Activated naive CD4-positive, alpha-beta T cell treated with Interleukin-2 at 50 U/mL for 16 hours (primary cell): ENCODE measurements at places on chromosomes 4 and X.
A peak's percentile ranks its signal among the peaks of the same experiment; 100 is the strongest.

- DNase-seq: no peak
Measured at GRCh38 chr4:154973244-154974035, 192.4 kb downstream of the RBM46 start.

GRCh38 chr4:98828801-98829200 is 100.1 kb downstream of the EIF4E start:
- peak; percentile 25 for DNase-seq

DNA sequence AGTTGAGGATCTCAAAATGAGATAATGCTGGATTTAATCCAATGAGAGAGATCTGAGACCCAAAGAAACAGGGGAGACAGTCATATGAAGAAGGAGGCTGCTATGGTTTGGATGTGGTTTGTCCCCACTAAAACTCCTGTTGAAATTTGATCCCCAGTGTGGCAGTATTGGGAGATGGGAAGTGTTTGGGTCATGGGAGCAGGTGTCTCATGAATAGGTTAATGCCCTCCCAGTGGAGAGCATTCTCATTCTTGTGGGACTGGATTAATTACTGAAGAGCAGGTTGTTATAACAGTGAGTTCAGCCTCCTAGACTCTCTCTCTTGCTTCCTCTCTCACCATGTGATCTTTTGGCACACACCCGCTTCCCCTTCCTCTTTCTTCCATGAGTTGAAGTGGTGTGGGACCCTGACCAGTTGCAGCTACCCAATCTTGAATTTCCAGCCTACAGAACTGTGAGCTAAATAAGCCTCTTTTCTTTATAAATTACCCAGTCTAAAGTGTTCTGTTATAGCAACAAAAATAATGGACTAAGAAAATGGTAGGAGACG is 70.3 kb downstream of the PPEF2 start:
- DNase-seq: no peak

- no peak for DNase-seq
Measured at GRCh38 chr4:54550395-54551171, 107.2 kb upstream of the KIT start.

- DNase-seq: no peak
Measured at GRCh38 chr4:63728480-63729177, 680.6 kb downstream of the TECRL start.

- no peak for DNase-seq
Measured at GRCh38 chr4:4734425-4734824, 125.0 kb upstream of the MSX1 start.

DNA sequence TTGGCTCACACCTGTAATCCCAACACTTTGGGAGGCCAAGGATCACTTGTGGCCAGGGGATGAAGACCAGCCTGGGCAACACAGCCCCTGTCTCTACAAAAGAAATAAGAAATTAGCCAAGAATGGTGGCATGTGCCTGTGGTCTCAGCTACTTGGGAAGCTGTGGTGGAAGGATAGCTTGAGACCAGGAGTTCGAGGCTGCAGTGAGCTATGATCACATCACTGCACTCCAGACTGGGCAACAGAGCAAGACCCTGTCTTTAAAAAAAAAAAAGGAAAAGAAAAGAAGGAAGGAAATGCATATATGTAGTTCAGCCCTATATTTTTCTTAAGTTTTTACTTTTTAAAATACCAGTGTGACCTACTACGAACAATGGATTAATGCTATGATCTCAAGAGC is 15.1 kb downstream of the PRSS48 start:
- DNase-seq: no peak

DNA sequence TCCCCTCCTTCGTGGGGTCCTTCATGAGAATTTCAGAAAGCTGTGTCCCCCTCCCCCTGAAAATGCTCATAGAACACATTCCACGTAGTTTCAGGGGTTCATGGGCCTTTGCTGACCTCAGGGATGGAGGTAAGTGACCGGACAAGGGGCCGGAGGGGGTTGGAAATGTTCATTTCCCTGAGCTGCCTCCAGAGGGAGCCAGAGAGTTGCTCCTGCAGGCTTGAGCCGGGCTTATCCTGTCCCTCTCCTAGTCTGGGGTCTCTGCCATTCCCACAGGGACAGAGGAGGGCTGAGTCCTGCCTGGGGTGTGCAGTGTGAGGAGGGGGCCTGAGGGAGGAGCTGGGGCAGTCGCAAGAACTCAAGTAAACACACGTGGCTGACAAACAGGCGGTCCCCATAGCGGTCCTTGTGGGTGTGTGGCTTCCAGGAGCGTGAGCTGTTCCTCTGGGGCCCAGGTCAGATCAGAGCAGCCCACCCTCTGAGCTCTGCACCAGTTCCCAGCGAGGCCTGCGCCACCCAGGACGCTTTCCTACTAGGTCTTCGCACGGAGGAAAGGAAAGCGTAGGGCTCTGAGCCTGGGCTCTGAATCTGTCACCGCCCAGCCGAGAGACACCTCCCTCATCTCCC is 62.5 kb downstream of the WFS1 start:
- DNase-seq: peak; percentile 27

DNA sequence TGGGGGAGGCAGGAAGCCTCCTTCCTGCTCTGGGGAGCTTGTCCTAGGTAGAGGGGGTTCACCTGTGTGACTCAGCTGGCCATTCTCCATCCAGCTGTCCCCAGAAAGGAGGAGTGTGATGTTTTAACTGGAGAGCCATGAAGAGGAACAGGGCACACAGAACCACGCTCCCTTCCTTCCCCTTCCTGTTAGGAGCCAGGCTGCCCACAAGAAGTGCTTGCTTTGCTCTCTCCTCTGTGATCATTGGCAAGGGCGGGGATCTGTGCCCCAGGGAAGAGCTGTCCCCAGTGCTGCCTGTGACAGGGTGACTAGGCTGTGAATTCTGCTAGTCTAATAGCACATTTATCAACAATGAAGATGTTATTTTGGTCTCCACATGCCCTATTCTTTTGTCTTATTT is 169.6 kb upstream of the GATB start:
- no peak for DNase-seq

- no peak for DNase-seq
Measured at GRCh38 chr4:85548841-85549240, 73.9 kb downstream of the ARHGAP24 start.

DNA sequence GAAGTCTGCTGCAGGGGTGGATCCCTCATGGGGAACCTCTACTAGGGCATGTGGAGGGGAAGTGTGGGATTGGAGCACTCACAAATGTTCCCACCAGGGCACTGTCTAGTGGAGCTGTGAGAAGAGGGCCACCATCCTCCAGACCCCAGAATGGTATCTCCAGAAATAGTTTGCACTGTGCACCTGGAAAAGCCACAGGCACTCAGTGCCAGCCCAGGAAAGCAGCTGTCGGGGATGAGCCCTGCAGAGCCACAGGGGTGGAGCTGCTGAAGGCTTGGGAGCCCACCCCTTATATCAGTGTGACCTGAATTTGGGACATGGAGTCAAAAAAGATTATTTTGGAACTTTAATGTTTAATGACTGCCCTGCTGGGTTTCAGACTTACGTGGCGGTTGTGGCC is 25.0 kb upstream of the LDOC1 start:
- DNase-seq: no peak

GRCh38 chrX:19975845-19976244 is 15.0 kb downstream of the BCLAF3 start:
- no peak for DNase-seq

DNA sequence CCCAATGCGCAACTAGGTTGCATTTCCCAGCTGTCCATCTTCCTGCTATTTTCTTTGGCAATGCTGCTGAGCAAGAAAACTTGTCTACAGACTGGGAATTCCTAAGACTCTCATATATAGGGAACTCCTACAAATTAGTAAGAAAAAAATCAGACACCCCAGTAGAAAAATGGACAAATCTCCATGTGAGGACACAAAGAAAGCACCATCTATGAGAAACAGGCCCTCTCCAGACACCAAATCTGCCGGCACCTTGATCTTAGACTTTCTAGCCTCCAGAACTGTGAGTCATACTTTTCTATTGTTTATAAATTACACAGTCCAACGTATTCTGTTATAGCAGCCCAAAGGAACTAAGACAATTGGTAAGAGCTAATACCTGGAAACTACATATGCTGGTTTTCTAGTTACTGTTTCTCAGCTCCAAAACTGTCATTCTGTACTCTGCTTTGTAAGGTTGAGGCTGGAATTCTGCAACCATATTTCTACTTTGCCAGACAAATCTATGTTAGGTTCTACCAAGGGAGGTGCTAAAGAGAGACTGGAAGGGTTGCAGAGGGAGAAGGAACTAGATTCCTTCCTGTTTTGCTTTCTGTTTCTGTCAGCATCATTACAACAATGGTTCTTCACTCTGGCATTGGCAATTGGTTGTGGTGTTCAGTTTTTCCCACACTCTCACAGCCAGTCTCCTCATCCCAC is 35.7 kb upstream of the FAM241A start:
- DNase-seq: no peak

GRCh38 chr4:53586121-53586816 is 5.0 kb downstream of the LNX1 start:
- DNase-seq: no peak

- DNase-seq: no peak
Measured at GRCh38 chr4:48931459-48931858, 24.9 kb upstream of the OCIAD2 start.

DNA sequence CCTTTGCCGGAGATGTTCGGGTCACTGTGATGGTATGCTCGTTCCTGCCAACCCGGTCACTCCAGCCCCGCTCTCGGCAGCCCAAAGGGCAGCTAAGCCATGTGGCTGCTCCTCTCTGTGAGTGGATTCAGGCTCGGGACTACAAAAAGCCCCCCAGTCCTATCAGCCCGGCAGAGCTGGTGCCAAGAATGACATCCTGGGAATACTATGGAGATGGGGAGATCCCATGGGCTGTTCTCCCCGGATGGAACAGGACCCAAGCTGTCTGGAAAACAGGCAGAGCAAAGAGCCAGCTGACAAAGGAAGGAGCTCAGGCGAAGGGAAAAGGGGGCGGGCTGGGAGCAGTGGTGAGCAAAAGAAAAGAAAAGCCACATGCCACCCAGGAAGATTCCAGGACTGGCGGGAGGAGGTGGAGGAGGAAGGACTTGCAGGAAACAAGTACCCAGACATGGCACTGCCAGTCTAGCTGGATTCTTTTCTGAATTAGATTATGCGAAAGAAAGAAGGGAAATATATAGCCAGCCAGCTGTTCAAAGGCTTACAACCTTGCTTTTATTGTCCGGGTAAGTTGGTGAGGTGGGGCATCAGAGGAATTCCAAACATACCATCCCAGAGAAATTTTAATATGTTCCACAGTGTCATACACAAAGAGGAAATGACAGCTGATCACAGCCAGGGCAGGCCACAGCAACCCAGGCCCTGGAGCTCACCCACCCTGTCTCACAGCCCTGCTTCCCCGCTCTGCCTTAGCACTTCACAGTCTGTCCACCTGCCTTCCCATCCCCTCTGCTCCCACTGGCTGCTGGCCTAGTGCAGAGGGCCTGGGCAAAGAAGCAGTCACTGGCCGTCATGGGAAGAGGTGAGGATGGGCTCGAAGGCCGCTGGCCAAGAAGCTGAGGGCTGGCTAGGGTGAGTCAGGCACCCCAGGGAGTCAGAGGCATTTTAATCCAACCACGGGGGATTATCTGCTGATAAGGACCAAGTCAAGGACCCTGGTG is 3.4 kb downstream of the NDP start:
- no peak for DNase-seq

- DNase-seq: peak; percentile 2
Measured at GRCh38 chrX:13938051-13938828, 91.5 kb downstream of the GEMIN8 start.

- peak; percentile 39 for DNase-seq
Measured at GRCh38 chrX:154399527-154400368, 1.6 kb downstream of the RPL10 start.

DNA sequence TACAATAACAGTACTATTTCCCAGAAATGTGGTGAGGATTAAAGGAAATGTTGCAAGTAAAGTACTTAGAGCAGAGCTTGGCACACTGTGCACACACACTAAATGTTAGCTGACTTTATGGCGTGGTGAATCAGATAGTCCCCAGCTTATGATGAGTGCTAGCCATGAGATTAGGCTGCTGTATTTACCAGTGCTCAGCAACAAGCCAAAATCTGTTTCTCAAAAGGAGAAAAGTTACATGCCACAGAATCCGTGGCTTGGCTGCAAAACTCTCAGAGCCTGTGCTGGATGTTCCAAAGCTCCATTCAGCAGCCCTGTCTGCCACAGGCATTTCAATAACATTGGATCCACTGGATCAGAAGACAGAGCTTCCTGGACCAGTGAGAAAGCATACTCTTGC is 12.8 kb upstream of the STBD1 start:
- DNase-seq: no peak

- DNase-seq: no peak
Measured at GRCh38 chr4:109548655-109549054, 11.4 kb upstream of the MCUB start.

DNA sequence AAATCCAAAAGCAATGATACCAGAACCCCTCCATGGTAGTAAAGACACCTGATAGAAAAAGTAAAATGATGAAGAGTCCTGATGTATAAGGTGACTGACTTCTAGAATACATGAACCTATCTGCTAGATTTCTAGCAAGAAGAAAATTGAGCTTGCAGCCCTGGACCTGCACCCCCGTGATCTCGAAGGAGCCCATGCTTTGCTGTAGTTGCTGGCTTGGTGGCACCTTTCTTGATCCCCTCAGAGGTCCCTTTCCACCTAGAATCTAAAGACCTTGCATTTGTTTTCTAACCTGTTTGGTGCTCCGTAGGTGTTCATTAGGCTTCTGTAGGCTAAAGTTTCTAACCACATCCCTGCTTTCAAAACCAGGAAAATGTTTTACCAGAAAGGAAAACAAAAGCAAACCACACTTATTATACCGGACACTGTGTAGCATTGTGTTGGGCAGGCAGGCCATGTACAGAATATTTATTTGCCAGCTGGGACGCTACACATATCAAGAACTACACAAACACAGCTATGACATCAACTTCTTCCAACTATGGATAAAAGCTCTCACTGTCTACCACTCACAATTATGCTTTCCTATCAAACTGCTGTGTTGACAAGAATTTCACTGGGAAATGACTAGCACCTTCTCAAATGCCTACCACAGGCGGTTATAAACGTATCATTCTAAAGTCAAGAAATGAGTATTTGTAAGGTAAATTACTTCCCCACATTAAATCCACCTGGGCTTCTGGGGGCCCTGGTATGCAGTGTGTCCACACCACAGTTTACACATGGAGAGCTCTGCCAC is 316.2 kb downstream of the UNC5C start:
- no peak for DNase-seq

DNA sequence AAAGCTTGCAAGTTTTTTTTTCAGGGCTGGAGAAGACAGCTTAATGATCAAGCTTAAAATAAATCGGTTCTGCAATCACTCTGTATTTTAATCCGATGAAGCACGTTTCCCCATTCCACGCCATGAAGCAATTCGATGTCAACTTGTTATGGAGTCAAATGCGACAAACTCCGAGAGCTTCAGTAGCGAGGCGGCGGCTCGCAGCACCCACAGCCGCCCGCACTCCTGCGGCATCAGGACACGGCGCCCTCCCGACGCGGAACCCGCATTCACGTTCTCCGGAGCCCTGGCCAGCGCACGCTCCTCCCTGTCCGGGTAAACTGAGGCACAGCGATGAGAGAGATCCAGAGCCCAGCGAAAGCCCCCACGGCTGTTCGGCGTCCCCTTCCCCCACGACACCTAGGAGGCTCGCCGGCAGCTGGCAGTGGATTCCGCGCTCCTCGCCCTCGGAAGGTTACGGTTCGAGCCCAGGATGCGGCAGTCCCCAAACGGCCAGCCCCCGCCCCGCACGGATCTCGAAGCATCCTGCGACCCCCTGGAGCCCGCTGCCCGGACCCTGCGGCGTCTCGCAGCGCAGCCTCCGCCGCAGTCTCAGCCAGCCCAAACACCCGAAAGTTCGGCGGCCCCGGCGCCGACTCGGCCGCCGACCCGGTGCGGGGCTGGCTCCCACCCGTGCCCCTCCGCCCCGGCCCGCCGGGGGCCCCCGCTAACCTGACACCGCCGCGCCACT is 507 bp downstream of the MFAP3L start:
- no peak for DNase-seq
